Activated effector memory CD4-positive, alpha-beta T cell treated with anti-CD3 and anti-CD28 coated beads, Interleukin-2, amount 50 U/mL, for 16 hours (primary cell): ENCODE measurements at places on chromosomes 12 and 14.

DNA sequence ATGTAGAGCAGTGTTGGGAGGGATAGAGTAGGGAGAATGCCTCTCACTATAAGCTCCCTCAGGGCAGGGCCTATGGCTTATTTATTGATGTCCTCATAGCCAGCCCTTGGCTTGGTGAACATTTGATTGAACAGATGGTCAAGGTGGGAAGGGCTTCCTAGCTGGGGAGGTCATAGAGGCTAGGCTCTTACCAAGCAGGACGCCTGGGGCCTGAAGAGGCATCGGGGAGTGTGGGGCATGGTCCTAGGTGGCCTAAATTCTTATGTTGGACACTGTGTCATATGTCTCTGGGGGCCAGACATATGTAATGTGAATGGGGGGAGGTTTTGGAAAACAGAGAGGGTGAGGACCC lies 17.9 kb upstream of the KRT86 start:
- DNase-seq = no peak

- DNase-seq = no peak
These were observed 284.5 kb upstream of the E2F7 start for GRCh38 chr12:77349689-77350370.

GRCh38 chr12:118813778-118814357 lies 167.5 kb upstream of the SRRM4 start:
- DNase-seq = no peak

GRCh38 chr12:58079806-58080205 lies 138.4 kb downstream of the ATP23 start:
- no peak for DNase-seq

GRCh38 chr14:94058128-94058673 lies 22.8 kb downstream of the DDX24 start:
- no peak for DNase-seq

GRCh38 chr12:118350908-118351559 lies 21.7 kb downstream of the TAOK3 start:
- no peak for DNase-seq

DNA sequence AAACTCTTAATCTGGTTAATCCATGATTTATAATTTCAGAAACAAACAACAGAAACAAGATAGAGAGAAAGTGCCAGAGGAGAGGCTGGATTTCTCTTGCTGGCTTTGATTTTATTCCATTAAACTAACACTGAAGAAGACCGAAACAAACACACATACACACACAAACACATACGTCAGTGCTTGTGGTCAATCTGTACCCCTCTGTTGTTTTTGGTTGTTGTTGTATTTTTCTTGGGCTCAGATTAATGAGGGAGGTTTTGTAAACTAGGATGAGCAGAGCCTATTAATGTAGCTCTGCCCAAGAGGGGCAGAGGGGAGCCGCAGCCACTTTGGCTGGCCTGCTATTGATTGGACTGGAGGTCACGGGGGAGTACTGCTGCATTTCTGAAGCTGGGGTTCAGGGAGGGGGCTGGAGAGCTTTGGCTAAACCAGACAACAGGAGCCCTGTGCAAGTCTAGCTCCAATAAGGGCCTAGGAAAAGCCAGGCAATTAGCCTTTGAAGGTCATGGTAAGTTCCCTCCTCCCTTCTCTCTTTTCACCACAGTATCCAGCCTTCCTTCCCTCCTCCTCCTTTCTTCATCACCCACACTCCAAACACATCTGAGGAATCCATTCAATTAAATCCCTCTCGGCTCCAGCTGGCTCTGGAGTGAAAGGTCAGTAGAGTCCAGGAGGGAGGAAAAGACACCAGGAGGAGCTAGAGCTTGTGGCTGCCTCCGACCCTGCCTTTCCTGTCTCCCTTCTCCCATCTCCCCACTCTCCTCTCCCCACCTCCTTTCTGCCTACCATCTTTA lies 344.1 kb upstream of the LMO3 start:
- DNase-seq = no peak

DNA sequence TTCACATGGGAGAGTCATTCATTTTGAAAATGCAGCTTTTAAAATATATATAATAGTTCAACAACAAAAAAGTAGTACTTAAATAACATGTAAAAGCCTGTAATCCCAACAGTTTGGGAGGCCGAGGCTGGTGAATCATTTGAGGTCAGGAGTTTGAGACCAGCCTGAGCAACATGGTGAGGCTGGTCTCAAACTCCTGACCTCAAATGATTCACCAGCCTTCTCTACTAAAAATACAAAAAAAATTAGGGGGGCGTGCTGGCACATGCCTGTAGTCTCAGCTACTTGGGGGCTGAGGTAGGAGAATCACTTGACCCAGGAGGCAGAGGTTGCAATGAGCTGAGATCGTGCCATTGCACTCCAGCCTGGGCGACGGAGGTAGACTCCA lies 256.3 kb upstream of the RGS6 start:
- no peak for DNase-seq
